Urothelium cell line (cell line): ENCODE measurements at places on chromosomes 6 and 20.
A peak's percentile ranks its signal among the peaks of the same experiment; 100 is the strongest.

GRCh38 chr6:15077006-15077405, 168.9 kb upstream of the JARID2 start:
- DNase-seq: no peak

DNA sequence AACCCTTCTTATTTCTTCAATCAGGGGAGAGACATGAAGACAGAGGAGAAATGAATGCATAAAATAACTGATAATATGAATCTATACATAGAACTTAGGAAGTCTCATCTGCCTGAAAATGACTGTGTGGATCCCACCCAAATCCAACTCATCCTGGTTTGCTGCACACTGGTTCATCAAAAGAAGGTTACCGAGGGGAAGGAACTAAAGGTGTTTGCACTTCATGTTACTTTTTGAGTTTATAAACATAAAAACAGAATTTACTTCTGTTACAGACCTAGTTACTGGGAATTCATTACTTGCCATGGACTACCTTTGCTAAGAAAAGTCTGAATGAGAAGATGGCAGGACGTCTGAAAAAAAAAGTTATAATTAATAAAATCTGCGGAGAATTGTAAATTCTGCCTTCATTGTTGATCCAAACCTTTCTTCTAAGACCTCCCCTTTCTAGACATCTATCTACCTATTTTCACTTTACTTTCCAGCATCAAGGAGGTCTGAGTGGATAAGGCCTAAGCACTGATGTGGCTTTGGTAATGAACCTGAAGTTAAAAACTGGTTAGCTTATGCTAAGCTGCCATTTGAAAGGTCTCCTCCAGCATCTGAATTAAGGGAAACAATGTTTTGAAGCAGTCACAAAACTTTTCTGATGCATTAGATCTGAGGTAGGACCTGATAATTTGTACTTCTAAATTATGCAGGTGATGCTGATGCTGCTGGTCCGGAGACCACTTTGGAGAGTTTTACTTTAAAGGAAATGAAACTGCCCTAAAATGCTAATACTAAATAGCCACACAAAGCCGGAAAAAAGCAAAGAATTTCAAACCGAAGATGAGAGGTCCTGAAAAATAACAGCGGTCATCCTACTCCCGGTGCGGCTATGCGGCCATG, 84.0 kb downstream of the HFE start:
- DNase-seq: no peak

- peak; percentile 59 for DNase-seq
Observed at GRCh38 chr6:110537208-110538123, 61.1 kb upstream of the SLC22A16 start.

DNA sequence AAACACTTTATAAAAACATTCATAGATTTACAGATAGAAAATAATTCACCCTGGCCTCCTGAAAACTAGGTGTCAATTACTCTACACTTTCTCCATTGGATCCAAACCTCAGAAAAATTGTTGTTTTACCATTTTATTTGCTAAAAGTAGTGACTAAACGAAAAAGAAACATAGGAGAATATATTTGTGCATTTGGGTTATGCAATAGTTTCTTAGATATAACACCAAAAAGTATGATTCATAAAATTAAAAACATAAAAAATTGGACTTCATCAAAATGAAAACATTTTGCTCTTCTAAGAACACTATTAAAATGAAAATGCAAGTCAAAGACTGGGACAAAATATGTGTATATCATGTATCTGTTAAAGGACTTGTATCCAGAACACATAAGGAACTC, 671.3 kb downstream of the MAFB start:
- no peak for DNase-seq

DNA sequence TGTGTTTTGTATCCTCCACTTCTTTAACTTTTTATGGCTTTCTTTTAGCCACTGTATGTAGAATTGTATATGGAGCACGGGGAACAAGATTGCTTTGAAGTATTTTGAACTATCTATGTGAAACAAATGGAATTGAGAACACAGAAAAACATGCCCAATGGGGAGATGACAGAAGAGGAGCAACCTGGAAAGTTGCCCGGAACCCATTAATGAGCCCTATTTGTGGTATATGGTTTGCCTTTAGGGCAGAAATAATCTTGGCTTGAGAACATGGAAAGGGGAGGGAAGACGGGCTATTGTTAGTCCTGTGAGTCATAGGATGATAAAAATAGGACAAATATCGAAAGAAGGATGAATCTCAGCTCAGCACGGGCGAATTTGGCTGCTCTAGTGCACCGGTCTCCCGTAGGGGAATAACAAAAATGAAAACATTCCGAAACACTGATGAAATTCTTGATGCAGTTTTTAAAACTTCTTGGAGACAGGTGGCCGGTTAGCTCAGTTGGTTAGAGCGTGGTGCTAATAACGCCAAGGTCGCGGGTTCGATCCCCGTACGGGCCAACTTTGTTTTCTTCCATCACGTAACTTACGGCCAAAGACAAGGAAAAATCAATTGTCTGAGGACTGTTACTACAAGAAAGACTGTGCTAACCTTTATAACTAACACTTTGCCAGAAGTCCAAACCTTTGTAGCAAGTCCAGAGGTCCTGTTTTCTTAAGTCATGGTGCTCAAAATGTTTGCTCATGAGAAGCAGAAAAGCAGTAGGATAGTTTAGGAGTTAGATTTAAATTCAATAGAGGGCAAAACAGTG, 15.7 kb downstream of the HMGN4 start:
- no peak for DNase-seq

DNA sequence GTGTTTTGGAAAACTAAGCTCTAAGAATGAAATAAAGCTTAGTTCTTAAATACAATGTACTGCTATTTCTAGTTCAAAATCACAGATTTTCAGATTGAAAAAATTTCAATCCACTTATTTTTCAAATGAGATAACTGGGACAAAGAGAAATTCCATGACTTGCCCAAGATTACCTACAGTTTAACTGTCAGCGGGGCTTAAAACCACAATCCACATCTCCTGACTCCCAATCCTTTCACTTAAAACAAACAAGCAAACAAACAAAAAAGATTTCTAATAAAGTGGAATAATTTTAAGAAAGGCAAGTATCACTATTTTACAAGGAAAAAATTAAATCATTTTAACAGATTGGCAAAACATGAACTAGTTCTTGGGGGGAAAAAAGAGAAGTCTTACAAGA, 4.2 kb downstream of the PHIP start:
- DNase-seq: no peak

DNA sequence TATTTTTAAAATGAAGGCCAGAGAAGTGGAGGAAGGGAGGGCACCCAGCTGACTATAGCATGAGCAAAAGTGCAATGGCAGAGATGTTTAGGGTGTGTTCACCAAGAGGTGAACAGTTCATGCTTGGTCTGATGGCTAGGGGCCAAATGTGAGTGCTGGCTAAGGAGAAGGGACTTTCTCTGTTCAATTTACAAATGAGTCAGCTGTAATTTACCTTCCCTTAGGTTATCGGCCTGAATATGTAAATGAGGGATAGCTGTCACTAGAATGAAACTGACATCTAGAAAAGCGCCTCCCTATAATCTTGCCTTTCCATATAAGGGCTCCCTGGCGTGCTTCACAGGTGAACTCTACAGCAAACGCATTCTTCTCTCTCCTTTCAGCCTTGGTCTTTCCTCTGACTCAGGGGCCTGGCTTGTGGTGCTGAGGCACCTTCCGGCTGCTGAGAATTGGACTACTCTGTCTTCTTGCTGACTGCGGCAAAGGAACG, 114.7 kb upstream of the BACH2 start:
- DNase-seq: peak; percentile 70

DNA sequence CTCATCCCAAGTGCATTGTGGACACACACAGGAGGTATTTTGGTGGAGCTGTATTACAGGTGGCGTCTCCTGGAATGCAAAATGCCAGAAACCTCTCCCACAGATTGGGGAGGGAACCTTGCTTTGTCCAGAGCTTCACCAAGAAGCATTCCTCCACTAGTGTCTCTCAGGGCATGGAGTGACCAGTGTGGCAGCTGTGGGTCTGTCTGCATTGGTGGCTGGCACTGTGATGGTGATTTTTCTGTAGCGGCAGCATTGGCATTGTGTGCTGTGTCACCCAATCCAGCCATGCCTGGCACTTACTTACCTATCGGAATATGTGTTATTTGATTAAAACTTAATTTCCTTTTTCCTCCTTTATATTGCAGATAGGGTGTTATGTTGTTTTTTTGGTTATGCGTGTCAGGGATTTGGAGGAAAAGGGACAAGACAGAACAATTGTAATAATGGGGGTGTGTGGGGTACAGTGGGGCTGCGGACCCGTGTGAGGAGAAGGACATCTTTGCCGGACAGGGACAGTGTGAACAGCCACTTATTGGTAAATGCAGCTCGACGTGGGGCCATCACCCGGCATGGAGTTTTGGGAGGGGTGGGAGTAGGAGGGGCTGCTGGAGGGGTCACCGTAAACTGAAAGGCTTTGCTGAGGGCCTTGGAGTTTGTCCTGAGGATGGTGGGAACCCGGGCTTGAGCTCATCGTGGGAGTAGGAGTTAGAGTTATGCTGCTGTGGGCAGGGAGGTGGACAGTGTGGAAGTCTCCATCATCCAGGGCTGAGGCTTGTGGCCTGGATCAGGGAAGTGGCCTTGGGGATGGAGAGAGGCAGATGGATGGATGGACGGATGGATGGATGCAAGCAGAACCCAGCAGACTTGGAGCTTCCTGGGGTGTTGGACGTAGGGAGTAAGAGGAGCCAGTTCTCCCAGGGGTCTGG, 105.0 kb downstream of the SYCP2 start:
- DNase-seq: no peak

GRCh38 chr20:21513181-21513663, 642 bp downstream of the NKX2-2 start:
- DNase-seq: no peak

DNA sequence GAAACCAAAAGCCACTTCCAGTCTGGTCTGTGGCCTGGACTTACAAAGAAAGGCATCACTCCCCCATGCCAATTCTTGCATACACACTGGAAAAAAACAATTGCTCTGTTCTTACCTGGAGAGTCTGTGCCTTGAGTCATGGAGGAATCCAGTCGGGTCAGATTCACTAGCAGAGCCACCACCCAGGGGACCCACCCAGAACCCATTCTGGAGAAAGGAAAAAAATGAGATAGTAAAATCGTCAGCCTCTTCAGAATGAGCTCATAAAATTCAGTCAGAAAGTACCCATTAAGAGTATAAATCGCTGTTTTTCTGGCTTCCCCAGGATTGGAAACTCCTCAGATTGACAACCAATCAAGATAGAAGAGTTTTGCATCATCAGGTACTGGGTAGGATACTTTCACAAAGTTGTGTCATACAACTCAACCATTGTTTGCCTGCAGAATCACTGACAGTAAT, at the start of gene HLA-DOB:
HLA-DOB (minus strand) TSS at position 257 of the 459 bp plus-strand sequence; CDS start at position 206, 51 bp downstream.
- DNase-seq: peak; percentile 35
